ENCODE measurements at places on chromosomes 2 and 18. TPM values are rescaled to one million over a fixed set of nuclear protein-coding genes. Genes with fewer than 3 reads are reported as not detected.

- no peaks in the 10 kb centered on the region for H3K27me3 ChIP-seq
- H3K4me3 ChIP-seq, result no peak overlapping the region
- no peak for DNase-seq
Measured at GRCh38 chr2:45545943-45546342, 65.1 kb downstream of the SRBD1 start.

DNA sequence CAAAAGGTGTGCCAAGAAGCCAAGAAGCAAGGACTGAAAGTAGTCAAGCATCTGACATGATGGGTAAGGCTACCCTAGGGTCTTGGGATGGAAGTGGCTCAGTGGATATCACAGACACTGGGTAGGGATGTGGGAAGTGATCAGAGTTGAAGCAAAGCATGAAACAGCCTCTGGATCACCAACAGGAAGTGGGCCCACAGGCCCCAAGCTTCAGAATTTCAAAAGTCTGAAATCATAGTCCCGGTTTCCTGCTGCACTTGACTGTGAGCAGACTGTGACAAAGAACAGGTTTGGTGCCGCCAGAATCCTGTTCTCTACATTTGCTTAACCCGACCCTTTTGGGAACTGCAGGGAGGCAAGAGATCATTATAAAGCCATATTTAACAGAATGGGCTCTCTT, 57.4 kb downstream of the SP100 start:
- H3K27ac ChIP-seq, result no peak overlapping the region
- H3K36me3 ChIP-seq, result peaks cover 83% of the 10 kb centered on the region
- H3K27me3 ChIP-seq, result no peaks in the 10 kb centered on the region
- DNase-seq, result no peak
- H3K4me3 ChIP-seq, result no peak overlapping the region
- no peaks in the 10 kb centered on the region for H3K4me1 ChIP-seq

DNA sequence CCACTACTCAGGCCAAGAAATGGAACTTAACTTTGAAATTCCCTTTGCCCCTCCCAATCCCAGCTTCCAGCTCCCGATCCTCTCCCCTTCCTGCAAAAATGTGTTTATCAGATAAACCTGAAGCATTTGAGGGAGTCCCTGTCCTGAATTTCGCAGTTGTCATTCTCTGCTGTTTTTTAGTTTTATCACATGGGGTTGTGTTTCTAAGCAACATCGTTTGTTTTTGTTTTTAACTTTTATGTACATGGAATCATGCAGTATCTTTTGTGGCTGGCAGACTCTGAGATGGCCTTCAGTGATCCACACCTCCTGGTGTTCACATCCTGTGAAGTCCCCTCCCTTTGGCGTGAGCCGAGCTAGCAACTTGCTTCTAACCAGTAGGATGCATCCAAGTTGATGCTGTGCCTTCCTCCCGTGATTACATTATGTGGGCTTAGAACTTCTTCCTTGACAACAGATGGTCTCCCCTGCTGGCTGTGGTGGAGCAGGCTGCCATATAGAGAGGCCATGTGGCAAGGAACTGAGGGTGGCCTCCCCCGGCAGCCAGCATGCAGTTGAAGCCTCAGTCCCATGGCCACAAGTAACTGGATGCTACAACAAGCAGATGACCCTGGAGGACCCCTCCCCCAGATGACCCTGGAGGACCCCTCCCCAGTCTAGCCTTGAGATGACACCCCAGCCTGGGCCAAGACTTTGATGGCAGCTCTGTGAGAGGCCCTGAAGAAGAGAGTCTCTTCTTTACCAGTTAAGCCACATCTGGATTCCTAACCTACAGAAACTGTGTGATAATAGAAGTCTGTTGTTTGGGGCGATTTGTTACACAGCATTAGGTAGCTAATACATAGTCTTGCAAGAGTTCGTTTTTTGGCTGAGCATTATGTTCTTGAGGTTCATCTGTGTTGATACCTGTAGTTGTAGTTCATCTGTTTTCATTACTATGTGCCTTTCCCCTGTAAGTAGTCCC, 27.7 kb downstream of the SH3BP4 start:
- H3K36me3 ChIP-seq, result no peaks in the 10 kb centered on the region
- H3K4me3 ChIP-seq, result peak overlapping the region; percentile 6
- peak overlapping the region; percentile 76 for H3K27ac ChIP-seq
- H3K4me1 ChIP-seq, result peaks cover 67% of the 10 kb centered on the region
- H3K27me3 ChIP-seq, result no peaks in the 10 kb centered on the region
- DNase-seq, result peak; percentile 26

UPP2 gene
- not detected for total RNA-seq

CDH7 gene
- total RNA-seq, result not detected

DSEL gene
- 4.0 TPM for total RNA-seq

DNA sequence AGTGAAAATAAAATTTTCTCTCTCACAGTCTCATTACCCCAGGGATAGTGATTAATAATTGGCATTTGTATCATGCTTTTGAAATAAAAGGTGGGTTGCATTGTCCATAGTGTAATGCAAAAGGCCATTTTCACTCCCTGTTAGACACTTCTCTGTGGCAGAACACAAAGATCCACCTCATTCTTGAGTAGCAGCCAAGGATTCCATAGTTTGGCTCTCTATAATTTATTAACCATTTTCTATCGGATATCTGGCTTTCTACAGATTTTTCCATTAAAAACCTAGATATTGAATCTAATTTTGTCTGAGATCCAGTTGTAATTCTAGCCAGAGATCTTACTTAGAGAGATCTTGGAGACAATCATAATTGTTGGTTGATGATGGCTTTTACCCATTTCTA, 39.0 kb downstream of the CDCA7 start:
- H3K4me1 ChIP-seq, result no peaks in the 10 kb centered on the region
- peaks cover 25% of the 10 kb centered on the region for H3K27me3 ChIP-seq
- no peaks in the 10 kb centered on the region for H3K36me3 ChIP-seq
- H3K4me3 ChIP-seq, result no peak overlapping the region
- no peak for DNase-seq

DNA sequence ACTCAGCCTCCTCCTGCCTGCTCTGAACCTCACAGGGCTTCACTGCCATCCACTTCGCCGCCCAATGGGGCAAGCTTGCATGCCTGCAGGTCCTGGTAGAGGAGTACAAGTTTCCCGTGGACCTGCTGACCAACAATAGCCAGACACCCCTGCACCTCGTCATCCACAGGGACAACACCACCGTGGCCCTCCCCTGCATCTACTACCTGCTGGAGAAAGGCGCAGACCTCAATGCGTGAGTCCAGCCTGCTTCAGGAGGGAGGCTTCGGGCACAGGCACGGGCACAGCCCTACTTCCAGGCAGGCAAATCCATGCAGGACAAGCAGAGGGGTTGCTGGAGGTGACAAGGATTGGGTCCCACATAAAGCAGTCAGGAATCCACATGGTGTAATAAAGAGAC, 1.2 kb downstream of the ANKRD53 start:
- no peaks in the 10 kb centered on the region for H3K27me3 ChIP-seq
- H3K27ac ChIP-seq, result no peak overlapping the region
- H3K36me3 ChIP-seq, result no peaks in the 10 kb centered on the region
- no peak for DNase-seq
- no peaks in the 10 kb centered on the region for H3K4me1 ChIP-seq

DNA sequence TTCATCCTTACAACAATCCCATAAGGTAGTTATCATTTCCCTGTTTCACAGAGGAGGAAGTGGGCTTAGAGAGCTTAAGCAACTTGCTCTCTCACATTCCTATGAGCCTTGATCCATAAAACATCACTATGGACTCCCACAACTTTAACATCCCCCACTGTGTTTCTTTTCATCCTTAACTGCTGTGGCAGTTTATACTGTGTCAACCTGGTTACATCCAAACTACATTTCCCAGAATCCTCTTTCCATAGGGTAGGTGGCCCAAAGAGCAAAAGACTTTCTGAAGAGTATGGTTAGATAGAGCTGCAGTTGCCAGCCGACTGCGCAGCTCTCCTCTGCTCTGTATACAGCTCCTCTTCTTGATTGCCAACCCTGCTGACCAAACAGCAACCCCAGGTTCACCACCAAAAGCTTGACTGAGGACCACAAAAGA, 22.5 kb downstream of the MAP3K2 start:
- no peaks in the 10 kb centered on the region for H3K36me3 ChIP-seq
- DNase-seq, result no peak
- no peak overlapping the region for H3K27ac ChIP-seq
- no peak overlapping the region for H3K4me3 ChIP-seq
- H3K4me1 ChIP-seq, result peaks cover 39% of the 10 kb centered on the region

CHRND gene
- not detected for total RNA-seq

DNA sequence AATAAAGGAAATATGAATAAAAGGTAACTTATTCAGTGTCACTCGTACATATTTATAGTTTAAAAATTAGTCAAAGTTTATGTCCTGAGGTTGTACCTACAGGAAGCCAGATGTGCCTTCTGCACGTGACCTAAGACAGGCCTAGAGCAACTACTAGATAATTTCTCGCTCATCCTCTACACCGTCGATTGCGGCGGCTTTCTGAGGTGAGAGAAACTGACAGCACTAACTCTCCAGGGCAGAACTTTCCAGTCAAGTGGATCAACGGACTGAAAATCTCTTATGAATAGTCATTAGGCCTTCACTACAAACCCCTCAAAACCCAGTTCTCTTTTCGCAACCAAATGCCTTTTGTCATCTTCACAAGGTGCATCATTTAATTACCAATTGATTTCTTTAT, 54.2 kb downstream of the ZEB2 start:
- H3K4me3 ChIP-seq, result no peak overlapping the region
- no peaks in the 10 kb centered on the region for H3K36me3 ChIP-seq
- DNase-seq, result no peak
- no peaks in the 10 kb centered on the region for H3K27me3 ChIP-seq
- peaks cover 36% of the 10 kb centered on the region for H3K4me1 ChIP-seq

- H3K4me3 ChIP-seq, result no peak overlapping the region
- no peak overlapping the region for H3K27ac ChIP-seq
- H3K4me1 ChIP-seq, result no peaks in the 10 kb centered on the region
- no peaks in the 10 kb centered on the region for H3K27me3 ChIP-seq
Measured at GRCh38 chr2:18749912-18750526, 160.7 kb upstream of the NT5C1B start.

GRCh38 chr18:13452388-13452811, 233.8 kb downstream of the LDLRAD4 start:
- no peaks in the 10 kb centered on the region for H3K27me3 ChIP-seq
- no peak overlapping the region for H3K27ac ChIP-seq
- no peak for DNase-seq
- peaks cover 45% of the 10 kb centered on the region for H3K4me1 ChIP-seq
- no peak overlapping the region for H3K4me3 ChIP-seq

GRCh38 chr2:168892327-168892726, 2.1 kb upstream of the SPC25 start:
- H3K4me1 ChIP-seq, result peaks cover 3% of the 10 kb centered on the region
- no peak overlapping the region for H3K4me3 ChIP-seq
- no peaks in the 10 kb centered on the region for H3K36me3 ChIP-seq
- no peak overlapping the region for H3K27ac ChIP-seq
- DNase-seq, result no peak

MRPS9 gene
- 79.3 TPM for total RNA-seq

GRCh38 chr18:8326763-8327394, 282.4 kb upstream of the RAB12 start:
- H3K36me3 ChIP-seq, result no peaks in the 10 kb centered on the region
- no peak overlapping the region for H3K27ac ChIP-seq
- peaks cover 6% of the 10 kb centered on the region for H3K4me1 ChIP-seq
- no peaks in the 10 kb centered on the region for H3K27me3 ChIP-seq
- no peak for DNase-seq

FSHR gene
- not detected for total RNA-seq

DNA sequence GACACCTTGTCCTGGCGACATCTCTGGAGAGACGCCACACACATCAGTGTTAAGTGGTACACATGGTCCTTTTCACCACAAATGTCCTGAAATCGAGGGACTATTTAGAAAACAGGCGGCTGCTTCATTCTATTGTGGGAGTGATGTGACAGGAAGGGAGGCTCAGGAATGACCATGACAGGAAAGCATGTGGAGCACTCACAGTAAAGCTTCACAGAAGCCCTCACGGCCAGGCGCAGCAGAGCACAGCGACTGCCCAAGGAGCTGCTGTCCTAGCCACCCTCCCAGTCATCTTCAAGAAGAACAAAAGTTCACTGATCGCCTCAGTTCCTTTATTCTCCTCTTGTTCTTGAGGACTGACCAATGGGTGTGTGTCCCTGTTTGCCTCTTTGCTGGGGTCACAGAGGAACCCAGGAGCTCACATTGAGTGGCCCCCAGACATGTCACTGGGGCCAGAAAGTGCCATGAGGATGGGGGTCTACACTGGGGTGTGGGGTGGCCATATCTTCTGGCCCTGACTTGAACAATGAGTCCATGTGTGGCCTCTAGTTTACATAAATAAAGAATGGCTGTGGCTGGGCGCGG, 84.6 kb upstream of the RANBP2 start:
- no peaks in the 10 kb centered on the region for H3K36me3 ChIP-seq
- H3K27ac ChIP-seq, result peak overlapping the region; percentile 39
- peaks cover 62% of the 10 kb centered on the region for H3K4me1 ChIP-seq
- DNase-seq, result no peak
- H3K4me3 ChIP-seq, result no peak overlapping the region
- H3K27me3 ChIP-seq, result no peaks in the 10 kb centered on the region

GRCh38 chr2:101173707-101174295, 22.6 kb upstream of the TBC1D8 start:
- H3K27me3 ChIP-seq, result no peaks in the 10 kb centered on the region
- peak; percentile 45 for DNase-seq

GRCh38 chr2:237449193-237449881, 35.4 kb upstream of the COL6A3 start:
- H3K27ac ChIP-seq, result peak overlapping the region; percentile 72
- H3K36me3 ChIP-seq, result no peaks in the 10 kb centered on the region
- DNase-seq, result peak; percentile 61

DNA sequence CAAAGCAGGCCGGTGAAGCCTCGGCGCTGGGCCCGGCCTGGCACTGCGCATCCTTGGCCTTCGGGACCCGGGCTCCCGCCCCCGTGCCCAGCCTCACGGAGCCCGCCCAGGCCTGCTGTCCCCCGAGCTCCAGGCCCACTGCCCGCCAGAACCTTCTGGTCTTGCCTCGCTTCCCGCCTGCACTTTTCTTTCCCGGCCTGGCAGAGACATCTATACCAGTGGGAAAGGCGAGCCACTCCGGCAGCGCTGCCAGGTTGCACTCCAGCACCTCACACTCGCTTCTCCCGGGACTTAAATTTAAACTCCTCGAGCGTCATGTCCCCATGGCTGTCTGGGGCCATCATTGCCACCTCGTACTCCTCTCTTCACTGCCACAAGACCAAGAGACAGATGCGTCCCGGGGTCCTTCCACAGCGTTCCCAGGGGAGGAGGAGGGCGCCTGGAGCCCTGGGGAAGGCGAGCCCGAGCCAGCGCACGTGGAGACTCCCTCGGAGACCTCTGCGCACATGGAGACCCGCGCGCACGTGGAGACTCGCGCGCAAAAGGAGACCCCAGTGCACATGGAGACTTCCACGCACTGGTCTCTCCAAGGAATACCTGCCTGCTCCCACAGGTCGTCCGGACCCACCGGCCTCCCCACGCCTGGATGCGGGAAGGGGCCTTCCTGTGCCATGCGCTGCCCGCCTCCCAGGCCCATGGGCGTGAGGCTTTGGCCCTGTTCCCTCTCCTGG, 253.1 kb upstream of the SALL3 start:
- H3K27ac ChIP-seq, result no peak overlapping the region
- no peak overlapping the region for H3K4me3 ChIP-seq
- DNase-seq, result no peak
- no peaks in the 10 kb centered on the region for H3K36me3 ChIP-seq

IL1F10 gene
- not detected for total RNA-seq

Data from heart left ventricle (tissue), 16 donors.